ENCODE measurements at places on chromosomes 2 and 18.
A peak's percentile ranks its signal among the peaks of the same experiment; 100 is the strongest.

- DNase-seq = no peak
These were observed 384.0 kb downstream of the STK39 start for GRCh38 chr2:167863377-167863776.

DNA sequence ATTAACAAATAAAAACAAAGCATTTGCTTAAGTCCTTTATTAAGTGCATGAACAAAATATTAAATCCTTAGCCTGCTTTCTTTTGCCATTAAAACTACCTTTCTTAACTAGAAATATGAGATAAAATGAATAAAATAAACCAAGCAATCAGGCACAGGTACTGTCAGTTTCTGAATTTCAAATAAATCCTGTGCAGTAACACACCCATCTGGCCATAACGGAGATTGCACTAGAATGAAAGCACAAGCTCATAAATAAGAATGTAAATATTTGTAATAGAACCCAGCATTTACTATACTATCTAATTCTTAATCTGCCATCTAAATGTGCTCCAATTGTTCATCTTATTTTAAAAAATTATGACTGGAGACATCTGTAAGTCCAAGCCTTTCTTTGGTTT, 31.9 kb downstream of the PRKRA start:
- no peak for DNase-seq

DNA sequence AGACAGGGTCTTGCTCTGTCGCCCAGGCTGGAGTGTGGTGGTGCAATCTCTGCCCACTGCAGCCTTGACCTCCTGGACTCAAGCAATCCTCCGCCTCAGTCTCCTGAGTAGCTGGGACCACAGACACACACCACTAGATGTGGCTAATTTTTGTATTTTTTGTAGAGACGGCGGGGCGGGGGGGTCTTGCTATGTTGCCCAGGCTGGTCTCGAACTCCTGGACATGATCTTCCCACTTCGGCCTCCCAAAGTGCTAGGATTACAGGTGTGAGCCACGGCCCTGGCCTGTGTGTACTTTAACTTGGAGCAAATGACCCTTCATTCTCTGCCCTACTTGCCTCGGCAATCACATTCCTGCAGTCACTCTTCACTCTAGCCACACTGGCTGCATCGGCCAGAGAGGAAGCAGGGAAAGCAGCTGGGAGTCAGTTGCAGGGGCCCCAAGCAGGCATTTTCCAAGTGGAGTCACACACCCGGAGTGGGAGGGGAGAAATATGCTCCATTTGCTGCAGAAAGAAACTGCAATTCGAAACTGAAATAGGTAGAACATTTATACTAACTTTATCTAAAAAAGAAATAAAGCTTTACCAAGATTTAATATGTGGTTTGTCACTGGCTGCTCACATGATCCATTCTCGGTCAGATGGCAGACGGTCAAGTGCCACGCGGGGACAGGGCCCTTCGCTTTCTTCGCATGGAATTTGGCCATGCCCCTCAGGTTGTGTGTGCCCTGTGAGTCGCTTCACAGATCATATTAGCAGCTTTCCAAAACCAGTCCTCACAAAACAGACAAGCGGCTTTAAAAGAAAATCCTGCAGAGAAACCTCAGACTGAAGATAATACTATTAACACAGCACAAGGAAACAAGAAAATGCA, 37.1 kb downstream of the FAM161A start:
- DNase-seq = no peak

- DNase-seq = peak; percentile 54
These were observed 61.4 kb downstream of the TGOLN2 start for GRCh38 chr2:85266146-85267041.

GRCh38 chr2:70304498-70304897, 2.6 kb upstream of the FAM136A start:
- DNase-seq = no peak

DNA sequence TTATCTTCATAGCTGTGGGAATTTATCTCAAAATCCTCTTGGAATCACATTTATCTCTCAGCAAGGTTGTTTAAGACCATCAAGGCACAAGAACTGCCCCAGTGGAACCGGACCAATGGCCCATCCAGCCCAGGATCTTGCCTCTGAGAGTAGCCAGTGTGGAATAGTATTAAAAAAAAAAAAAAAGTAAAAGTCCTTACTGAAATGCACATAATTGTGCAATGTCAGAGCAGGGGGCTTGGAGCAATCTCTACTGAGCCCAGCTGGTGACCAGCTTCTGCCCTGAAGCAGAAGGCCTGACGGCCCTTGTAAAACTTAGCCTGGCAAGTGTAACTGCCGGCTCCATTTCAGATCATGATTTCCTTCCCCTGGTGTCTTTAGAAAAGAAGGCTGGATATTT, 355.6 kb upstream of the PIK3C3 start:
- no peak for DNase-seq

DNA sequence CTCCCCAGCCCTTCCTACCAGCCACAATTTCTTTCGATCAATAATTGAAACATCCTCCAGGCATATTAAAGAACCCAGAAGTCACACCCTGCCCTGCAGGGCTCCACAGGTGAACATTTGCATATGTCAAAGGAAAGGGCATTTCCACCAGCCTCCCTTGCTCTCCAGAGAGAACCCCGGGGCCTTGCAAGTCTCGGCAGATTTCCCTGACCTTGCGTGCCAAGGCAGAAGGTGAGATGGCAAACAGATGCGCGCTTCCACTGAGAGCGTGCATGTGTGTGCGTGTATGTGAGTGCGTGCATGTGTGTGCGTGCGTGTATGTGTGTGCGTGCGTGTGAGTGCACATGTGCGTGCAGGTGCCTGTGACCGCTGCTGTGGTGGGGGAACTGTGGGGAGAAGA, 120.3 kb downstream of the INO80D start:
- DNase-seq = no peak

DNA sequence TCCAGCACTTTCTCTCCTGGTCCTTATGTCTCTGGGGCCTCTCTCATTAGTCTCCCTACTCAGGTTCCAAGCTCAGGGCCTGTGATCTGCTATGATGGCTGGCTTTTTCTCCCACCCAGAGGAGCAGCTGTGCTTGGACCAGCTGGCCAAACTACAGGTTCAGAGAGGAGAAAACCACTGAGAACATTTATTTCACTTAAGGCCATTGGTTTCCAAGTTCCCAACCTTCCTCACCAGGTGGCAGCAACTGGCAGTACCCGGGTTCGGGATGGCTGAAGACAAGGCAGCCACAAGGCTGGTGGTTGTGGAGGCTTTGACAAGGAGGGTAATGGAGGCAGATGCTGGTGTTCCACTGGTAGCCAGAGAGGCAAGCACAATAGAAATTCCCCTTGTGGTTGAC, 29.9 kb upstream of the SELENOI start:
- DNase-seq = no peak

Data from LoVo (cell line).